Stomach (tissue), 19 donors: ENCODE measurements at places on chromosomes 2 and 18. TPM values are rescaled to one million over a fixed set of nuclear protein-coding genes. Genes with fewer than 3 reads are reported as not detected.

SLC5A7 gene
- 0.31 TPM for polyA plus RNA-seq

NCKAP5 gene
- 1.6 TPM for polyA plus RNA-seq

OTOS gene
- polyA plus RNA-seq: not detected

GCG gene
- 0.50 TPM for polyA plus RNA-seq

KIF1A gene
- 0.63 TPM for polyA plus RNA-seq

CRACDL gene
- 5.5 TPM for polyA plus RNA-seq

GRB14 gene
- polyA plus RNA-seq: 1.3 TPM

FBXO15 gene
- 0.75 TPM for polyA plus RNA-seq

DNA sequence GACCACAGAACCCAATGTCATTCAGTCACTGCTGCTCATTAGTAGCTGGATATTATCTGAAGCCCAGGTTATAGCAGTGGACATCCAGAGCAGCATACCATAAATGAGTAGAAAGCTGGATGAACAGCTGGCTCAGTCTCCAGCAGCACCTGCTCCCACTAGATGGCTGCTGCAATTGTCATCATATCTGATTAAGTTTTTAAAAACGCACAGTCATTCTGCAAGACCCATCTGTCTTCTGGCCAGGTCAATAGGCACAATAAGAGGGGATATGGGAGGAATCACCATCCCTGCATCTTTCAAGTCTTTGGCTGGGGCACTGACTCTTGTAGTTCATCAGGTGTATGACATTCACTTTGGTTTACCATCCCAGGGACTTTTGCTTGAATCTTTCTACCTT is 55.1 kb upstream of the XDH start:
- H3K4me3 ChIP-seq: no peak overlapping the region
- DNase-seq: no peak
- H3K27ac ChIP-seq: no peak overlapping the region
- H3K36me3 ChIP-seq: no peaks in the 10 kb centered on the region
- no peaks in the 10 kb centered on the region for H3K27me3 ChIP-seq
- no peaks in the 10 kb centered on the region for H3K4me1 ChIP-seq

GRCh38 chr2:171878481-171878993 is 15.5 kb downstream of the SLC25A12 start:
- peaks cover 40% of the 10 kb centered on the region for H3K4me1 ChIP-seq
- H3K36me3 ChIP-seq: no peaks in the 10 kb centered on the region
- no peaks in the 10 kb centered on the region for H3K27me3 ChIP-seq

- H3K4me1 ChIP-seq: no peaks in the 10 kb centered on the region
- H3K36me3 ChIP-seq: peaks cover 9% of the 10 kb centered on the region
- H3K4me3 ChIP-seq: no peak overlapping the region
- H3K27me3 ChIP-seq: no peaks in the 10 kb centered on the region
- H3K27ac ChIP-seq: no peak overlapping the region
Observed at GRCh38 chr2:196140213-196140612, 31.2 kb downstream of the STK17B start.

DNA sequence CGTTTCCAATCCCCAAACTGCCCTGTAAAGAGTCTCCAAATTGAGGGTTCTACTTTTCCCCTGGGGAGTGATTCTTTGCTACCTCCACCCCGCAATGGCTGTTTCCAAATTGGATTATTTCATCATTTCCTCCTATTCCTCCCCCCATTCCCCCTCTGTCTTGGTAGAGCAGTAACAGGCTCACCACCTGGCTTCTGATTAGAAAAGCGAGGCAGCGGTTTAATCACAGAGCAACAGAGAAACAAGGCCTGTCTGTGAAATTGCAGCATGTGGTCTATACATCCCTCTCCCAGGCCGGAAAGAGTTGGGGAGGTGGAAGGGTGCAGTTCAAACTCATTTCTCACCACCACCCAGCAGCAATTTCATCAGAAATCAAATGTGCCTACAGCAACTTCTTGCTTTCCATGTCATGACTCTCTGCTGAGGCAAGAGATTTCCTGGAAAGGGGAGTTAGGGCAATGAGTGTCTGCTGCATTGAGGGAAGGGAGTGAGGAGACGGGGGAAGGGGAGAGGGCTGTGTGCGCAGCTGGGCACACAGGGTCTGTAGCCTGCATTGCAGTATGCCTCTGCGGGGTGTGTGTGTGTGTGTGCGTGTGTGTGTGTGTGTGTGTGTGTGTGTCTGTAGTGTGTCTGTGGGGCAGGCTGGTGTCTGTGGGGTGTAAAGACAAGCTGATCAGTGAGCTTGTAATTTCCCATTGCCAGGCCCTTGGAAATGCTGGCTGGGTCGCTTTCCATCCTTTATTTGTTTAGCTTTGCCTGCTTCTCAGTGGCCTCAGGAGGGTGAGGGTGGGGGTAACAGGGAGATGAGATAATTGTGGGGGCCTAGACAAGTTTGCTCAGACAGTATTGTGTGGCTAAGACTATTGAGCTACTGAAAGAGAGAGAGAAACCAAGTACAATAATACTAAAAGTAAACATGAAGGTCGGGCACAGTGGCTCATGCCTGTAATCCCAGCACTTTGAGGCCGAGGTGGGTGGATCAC is 13.5 kb upstream of the IGFBP2 start:
- H3K27me3 ChIP-seq: no peaks in the 10 kb centered on the region
- DNase-seq: peak; percentile 72
- peaks cover 38% of the 10 kb centered on the region for H3K4me1 ChIP-seq
- no peaks in the 10 kb centered on the region for H3K36me3 ChIP-seq
- H3K4me3 ChIP-seq: no peak overlapping the region
- no peak overlapping the region for H3K27ac ChIP-seq

DNA sequence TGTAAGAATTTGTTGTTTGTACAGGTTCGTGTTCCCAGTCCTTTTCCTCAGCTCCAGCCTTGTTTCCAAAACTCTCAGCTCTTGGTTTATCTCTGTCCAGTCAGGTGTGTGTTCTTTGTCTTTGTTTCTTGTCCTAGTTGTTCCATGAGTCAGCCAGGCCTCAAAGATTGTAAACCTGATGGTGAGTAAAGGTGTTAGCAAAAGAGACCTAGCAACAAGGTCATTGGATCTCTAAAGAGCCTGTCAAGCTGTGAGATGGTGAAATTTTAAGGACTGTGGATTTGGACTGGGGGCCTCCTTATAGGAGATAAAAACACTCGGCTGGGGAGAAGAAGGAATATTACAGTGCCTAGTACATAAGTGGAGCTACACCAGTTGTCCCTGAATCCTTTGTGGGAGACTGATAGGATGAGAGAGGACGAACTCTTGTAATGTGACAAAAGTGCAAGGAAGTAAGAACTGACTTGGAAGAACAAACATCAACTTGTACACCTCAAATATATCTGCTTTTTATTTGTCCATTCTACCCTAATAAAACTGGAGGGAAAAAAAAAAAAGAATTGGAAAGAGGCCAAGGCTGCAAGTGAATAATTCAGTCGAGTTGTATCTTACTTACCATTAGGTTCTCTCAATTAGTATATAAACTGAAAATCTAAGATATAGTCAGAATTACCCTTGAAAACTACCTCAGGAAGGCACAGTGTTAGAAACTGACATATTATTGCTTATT is 37.2 kb downstream of the ITGA6 start:
- H3K27me3 ChIP-seq: peaks cover 8% of the 10 kb centered on the region
- H3K36me3 ChIP-seq: peaks cover 13% of the 10 kb centered on the region
- DNase-seq: no peak
- peaks cover 52% of the 10 kb centered on the region for H3K4me1 ChIP-seq
- peak overlapping the region; percentile 64 for H3K27ac ChIP-seq
- no peak overlapping the region for H3K4me3 ChIP-seq

DNA sequence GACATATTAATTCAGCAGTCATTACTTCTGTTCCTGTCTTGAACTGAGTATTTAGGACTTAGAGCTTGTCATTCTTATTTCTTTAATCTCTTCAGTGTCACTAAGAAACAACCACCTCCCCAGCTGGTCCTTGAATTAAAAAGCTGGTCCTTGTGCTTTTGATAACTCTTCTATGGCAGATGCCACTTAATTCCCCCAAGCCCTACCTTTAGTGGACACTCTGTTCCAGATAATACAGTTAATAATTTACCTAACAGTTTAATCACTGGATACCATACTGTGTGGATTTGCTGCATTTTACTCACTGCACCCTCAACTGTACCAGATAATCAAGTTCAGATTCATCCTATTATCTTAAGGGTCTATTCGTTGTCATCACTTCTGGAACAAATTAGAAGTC is 73.1 kb downstream of the SKA1 start:
- no peak overlapping the region for H3K27ac ChIP-seq
- H3K4me1 ChIP-seq: no peaks in the 10 kb centered on the region
- H3K27me3 ChIP-seq: no peaks in the 10 kb centered on the region
- no peak for DNase-seq

DNA sequence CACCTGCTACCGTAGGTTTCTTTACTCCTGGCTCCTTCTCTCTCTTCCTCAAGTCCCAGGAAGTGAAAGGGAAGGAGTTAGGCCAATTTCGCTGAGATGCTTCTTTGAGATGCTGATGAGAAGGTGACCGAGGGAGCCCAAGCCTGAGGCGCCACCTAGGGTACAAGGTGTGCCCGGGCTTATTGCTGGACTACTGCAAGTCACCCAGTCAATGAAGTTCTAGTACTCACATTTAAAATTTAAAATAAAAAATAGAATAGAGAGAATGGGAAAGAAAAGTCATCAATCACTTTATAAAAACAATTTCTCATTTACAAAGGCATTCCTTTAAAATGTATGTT is 45.3 kb downstream of the ACAA2 start:
- no peak overlapping the region for H3K4me3 ChIP-seq
- peak; percentile 65 for DNase-seq
